ENCODE measurements at places on chromosomes 11 and 22. TPM values are rescaled to one million over a fixed set of nuclear protein-coding genes. Genes with fewer than 3 reads are reported as not detected.
A peak's percentile ranks its signal among the peaks of the same experiment; 100 is the strongest.

KCNQ1OT1 gene
- 4.4 TPM for total RNA-seq

POLA2 gene
- 6.5 TPM for total RNA-seq

ANO9 gene
- 21.8 TPM for total RNA-seq

SPON1 gene
- 77.9 TPM for total RNA-seq

CHADL gene
- 2.7 TPM for total RNA-seq

KRTAP5-1 gene
- total RNA-seq, result not detected

MAPK1 gene
- 128 TPM for total RNA-seq

C11orf24 gene
- total RNA-seq, result 31.7 TPM

DNA sequence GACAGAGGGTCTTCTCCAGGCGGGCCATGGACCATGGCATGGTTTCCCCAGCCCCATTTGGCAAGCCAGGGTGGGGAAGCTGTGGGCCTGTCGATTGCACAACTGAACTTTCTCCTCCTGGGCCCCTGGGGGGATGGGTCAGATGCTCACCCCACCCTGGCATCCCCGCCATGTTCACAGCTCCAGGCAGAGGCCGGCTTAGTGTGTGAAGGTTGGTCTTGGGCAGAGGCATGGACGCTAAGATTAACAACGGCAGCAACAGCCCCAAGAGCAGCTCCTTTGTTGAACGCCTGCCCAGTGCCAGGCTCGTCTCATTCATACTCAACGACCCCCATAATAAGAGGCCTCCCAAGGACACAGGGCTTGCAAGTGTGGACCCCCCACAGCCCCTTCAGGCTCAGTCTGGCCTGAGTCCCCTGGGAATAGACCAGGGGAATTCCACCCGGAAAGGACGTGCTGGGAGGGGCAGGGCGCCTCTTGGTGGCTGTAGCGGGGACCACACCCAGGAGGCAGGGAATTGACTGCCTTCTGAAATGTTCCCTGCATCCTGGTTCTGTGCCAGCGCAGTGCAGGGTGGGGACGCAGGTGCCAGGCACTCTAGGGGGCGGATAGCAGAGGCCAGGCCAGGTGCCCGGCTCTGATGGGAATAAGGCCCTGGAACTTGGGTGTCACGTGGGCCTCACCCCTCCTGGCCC lies 8.3 kb downstream of the TSPO start:
- H3K27me3 ChIP-seq, result no peaks in the 10 kb centered on the region
- no peak overlapping the region for H3K27ac ChIP-seq
- no peaks in the 10 kb centered on the region for H3K4me1 ChIP-seq
- no peak overlapping the region for H3K4me3 ChIP-seq
- H3K36me3 ChIP-seq, result no peaks in the 10 kb centered on the region

GRCh38 chr11:38648604-38649003 lies 2050.6 kb upstream of the RAG2 start:
- no peaks in the 10 kb centered on the region for H3K4me1 ChIP-seq
- no peak overlapping the region for H3K4me3 ChIP-seq
- no peaks in the 10 kb centered on the region for H3K27me3 ChIP-seq
- no peak for DNase-seq

DNA sequence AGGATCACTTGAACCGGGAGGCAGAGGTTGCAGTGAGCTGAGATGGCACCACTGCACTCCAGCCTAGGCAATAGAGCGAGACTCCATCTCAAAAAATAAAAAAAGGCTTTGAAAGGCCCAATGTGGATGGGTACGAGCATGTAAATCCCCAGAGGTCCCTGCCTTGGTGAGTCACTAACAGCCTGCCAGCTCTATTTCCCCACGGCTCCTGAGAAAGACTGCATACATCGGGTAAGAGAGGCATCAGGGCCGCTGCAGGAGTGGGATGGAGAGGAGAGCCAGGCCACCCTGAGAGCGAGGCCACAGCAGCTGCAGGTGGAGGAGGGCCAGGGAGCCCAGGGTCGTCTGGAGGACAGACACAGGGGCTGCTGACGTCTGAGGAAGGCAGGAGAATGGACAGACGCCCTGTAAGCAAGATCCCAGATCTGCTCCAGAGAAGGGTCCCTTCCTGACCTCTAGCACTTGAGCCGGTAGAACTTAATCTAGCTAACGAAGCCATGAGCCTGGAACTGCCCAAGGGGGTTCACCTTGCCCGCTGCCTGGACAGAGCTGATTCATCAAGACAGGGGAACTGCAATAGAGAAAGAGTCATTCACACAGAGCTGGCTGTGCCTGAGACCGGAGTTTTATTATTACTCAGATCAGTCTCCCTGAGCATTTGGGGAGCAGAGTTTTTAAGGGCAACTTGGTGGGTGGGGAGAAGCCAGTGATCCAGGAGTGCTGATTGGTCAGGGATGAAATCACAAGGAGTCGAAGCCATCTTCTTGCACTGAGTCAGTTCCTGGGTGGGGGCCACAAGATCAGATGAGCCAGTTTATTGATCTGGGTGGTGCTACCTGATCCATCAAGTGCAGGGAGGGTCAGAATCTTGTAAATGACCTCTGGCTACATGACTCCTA lies 5.1 kb upstream of the KRTAP5-9 start:
- H3K27me3 ChIP-seq, result no peaks in the 10 kb centered on the region
- no peaks in the 10 kb centered on the region for H3K4me1 ChIP-seq
- no peak overlapping the region for H3K27ac ChIP-seq
- no peaks in the 10 kb centered on the region for H3K36me3 ChIP-seq

DNA sequence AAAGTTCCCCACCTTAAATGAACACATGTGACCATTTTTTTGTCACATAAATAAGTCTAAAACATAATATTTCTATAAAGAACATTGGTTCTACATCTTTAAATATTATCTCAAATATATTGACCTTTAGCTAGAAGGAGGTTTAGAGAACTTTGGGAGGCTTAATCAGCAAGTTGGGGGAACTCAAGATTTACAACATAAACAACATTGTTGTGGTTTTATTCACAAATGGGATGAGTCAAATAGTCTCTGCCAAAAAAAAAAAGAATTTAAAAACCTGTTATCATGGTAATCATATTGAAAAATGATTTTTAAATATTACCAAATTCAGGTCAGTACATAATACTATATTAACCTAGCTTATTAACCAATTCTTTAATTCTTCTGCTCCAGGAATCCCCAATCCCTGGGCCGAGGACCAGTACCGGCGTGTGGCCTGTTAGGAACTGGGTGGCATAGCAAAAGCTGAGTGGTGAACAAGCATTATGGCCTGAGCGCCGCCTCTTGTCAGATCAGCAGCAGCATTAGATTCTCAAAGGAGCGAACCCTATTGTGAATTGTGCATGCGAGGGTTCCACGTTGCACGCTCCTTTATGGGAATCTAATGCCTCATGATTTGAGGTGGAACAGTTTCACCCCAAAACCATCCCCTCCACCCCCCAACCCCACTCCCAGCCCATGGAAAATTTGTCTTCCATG lies 98.2 kb downstream of the RDX start:
- no peaks in the 10 kb centered on the region for H3K36me3 ChIP-seq
- no peak for DNase-seq
- no peak overlapping the region for H3K4me3 ChIP-seq
- H3K4me1 ChIP-seq, result peaks cover 10% of the 10 kb centered on the region

DNA sequence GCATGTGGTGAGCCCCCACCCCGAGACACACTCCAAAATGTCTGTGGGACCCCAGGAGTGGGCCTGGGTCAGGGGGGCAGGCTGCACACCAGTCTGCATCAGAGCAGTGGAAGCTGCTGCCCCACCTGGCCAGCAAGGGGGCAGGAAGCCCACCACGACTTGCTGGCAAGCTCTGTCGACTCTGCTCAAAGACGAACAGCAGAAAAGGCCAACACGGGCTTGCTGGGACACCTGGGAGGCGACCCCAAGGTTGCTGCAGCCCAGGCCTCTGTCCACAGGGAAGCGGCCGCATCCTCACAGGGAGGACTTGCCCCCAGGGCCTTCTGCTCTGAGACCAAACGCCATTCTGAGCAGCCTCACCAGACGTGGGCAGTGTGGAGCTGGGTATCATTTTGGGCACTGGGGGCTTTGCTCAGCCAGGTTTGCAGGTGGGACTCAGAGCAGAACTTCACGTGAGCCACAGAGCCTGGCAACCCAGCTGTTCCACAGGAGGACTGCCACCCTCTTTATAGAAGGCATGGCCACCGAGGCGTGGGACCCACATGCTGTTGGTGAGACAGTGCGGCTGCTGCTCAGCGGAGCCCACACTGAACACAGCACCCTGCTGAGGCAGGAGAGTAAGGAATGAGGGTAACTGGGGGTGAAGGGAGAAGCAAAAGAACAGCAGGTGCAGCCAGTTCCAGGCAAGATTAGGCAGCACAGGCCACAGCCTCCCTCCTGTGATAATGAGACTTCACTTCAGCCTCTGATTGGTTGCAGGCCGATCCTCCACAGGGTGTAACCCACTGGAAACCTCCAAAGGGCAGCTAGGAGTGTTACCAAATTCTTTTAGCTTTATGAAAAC lies 11.0 kb downstream of the IL17REL start:
- H3K36me3 ChIP-seq, result no peaks in the 10 kb centered on the region

- no peaks in the 10 kb centered on the region for H3K27me3 ChIP-seq
- H3K4me3 ChIP-seq, result peak overlapping the region; percentile 77
- peak overlapping the region; percentile 70 for H3K27ac ChIP-seq
- no peaks in the 10 kb centered on the region for H3K36me3 ChIP-seq
- peaks cover 4% of the 10 kb centered on the region for H3K4me1 ChIP-seq
- DNase-seq, result no peak
Observed at GRCh38 chr22:20116376-20116950, 559 bp downstream of the RANBP1 start.

DNA sequence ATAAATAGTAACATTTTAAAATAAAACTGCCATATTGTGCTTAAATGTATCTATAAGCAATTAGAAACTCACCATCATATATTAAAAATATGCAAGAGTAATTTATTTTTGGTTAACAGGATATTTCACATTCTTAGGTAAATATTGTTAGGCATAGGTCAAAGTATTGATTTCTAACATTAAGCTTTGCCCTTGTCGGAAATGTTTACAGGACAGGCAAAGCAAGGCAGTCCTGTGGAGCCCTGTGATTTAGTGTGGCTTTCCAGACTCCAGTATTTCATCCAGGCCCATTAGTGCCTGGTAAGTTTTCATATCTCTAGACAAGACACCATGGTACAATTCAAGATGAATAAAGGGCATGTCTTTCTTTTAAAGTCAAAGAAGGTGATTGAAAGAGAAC lies 114.9 kb upstream of the LARGE1 start:
- no peak overlapping the region for H3K27ac ChIP-seq
- no peak for DNase-seq
- H3K36me3 ChIP-seq, result no peaks in the 10 kb centered on the region
- no peaks in the 10 kb centered on the region for H3K27me3 ChIP-seq
- no peak overlapping the region for H3K4me3 ChIP-seq

DNA sequence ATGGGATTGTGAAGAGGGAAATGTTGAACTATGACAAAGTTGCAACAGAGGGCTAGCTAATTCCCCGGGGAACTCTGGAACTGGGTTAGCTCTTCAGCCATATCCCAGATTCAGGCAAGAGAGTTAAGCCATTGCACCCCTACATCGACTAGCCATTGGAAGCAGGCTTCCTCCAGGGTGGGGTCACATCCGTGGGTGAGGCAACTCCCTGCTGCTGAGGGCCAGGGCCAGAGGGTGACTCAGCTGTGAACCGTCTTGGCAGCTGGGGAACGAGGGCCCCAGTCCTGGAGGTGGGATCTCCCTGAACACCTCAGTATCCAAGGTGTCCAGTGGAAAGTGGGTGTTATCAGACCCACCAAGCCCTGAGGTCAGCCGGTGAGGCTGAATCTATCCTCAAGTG lies 41.1 kb downstream of the RPS6KA4 start:
- H3K4me3 ChIP-seq, result no peak overlapping the region
- H3K4me1 ChIP-seq, result peaks cover 6% of the 10 kb centered on the region
- no peaks in the 10 kb centered on the region for H3K27me3 ChIP-seq
- no peak for DNase-seq
- no peaks in the 10 kb centered on the region for H3K36me3 ChIP-seq
- no peak overlapping the region for H3K27ac ChIP-seq

GRCh38 chr22:19943082-19944026 lies 1.7 kb upstream of the TXNRD2 start:
- H3K36me3 ChIP-seq, result no peaks in the 10 kb centered on the region
- H3K4me1 ChIP-seq, result no peaks in the 10 kb centered on the region
- DNase-seq, result peak; percentile 81
- H3K27me3 ChIP-seq, result no peaks in the 10 kb centered on the region
- peak overlapping the region; percentile 96 for H3K27ac ChIP-seq
- peak overlapping the region; percentile 71 for H3K4me3 ChIP-seq

- no peak for DNase-seq
- no peaks in the 10 kb centered on the region for H3K27me3 ChIP-seq
- no peaks in the 10 kb centered on the region for H3K36me3 ChIP-seq
- H3K27ac ChIP-seq, result no peak overlapping the region
- no peak overlapping the region for H3K4me3 ChIP-seq
- no peaks in the 10 kb centered on the region for H3K4me1 ChIP-seq
Observed at GRCh38 chr11:36328966-36329673, 33.0 kb downstream of the PRR5L start.

DNA sequence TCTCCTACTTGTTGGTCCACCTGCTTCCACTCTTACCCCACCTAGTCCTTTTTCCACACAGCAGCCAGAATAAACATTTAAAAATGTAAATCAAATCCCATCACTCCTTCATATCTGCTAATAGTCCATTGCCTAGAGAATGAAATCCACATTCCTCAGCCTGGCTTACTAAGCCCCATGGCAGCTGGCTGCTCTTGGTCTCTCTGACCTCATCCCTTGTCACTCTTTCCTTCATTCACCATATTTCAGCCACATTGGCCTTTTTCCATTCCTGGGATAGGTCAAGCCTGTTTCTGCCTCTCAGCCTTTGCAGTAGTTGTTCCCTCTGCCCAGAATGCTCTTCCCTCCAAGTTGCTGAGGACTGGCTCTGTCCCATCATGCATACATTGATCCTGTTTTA lies 512.8 kb downstream of the INSC start:
- DNase-seq, result no peak
- H3K4me3 ChIP-seq, result no peak overlapping the region
- H3K36me3 ChIP-seq, result no peaks in the 10 kb centered on the region
- H3K27me3 ChIP-seq, result no peaks in the 10 kb centered on the region
- H3K4me1 ChIP-seq, result no peaks in the 10 kb centered on the region
- no peak overlapping the region for H3K27ac ChIP-seq

DNA sequence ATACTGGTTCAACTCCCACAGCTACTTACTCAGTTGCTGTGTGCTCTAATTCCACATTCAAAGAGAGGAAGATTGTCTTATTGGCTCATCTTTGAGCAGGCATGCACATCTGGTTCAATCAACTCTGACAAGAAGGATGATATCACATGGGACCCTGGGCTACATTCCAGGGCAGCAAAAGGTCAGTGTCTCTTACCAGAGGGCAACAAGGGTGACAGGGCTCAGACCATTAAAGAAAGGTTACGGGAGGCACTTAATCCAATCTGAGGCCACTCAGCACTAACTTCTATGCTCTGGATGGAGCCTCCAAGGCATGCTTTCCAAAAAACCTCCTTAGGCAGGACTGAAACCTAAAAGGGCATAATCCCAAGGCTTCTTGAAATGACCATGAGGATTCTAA lies 549.4 kb upstream of the API5 start:
- H3K4me1 ChIP-seq, result no peaks in the 10 kb centered on the region
- H3K4me3 ChIP-seq, result no peak overlapping the region
- DNase-seq, result no peak
- H3K36me3 ChIP-seq, result no peaks in the 10 kb centered on the region
- H3K27me3 ChIP-seq, result no peaks in the 10 kb centered on the region

DNA sequence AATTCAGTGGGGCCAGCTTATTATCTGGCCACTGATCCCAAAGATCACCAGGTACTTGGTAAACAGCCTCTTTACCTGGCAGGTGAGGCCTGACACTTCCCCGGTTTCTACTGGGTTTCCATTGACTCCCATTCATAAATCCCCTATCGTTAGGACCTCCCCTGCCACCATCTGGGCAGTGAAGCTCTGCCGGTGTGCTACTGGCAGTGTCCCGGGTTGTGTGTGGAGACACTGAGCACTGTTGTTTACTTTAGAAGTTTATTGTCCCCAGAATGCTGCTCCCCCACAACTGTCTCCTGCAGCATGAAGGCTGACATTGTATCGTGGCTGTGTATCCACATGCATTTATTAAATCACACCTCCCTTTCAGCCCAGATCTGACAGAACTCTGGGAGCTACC lies 142.7 kb downstream of the WNT7B start:
- H3K4me3 ChIP-seq, result no peak overlapping the region
- H3K4me1 ChIP-seq, result no peaks in the 10 kb centered on the region
- no peak overlapping the region for H3K27ac ChIP-seq

Measured in kidney (tissue), 22 donors.